ENCODE measurements at places on chromosomes 3 and 15. TPM values are rescaled to one million over a fixed set of nuclear protein-coding genes. Genes with fewer than 3 reads are reported as not detected.

GRCh38 chr15:48814286-48814685, 3.4 kb upstream of the CEP152 start:
- DNase-seq, result no peak

- DNase-seq, result no peak
These were observed 271.4 kb downstream of the TIGIT start for GRCh38 chr3:114565216-114565615.

DNA sequence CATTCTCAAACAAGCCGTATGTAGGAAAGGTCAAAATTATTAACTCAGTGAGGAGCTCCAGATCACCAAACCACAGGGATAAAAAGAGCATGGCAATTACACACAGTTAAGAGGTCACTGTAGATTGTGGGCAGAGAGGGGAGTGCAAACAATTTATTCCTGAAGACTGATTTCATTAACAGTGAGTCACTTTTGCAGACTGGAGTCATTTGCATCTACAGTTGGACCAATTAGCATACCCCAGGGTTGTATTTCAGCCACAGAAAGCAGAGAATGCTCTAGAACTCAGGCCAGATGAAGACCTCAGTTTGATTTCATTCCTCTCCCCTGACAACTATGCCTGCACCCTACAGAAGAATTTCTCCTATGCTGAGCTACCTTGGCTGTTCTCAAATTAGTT, 40.1 kb downstream of the SETMAR start:
- DNase-seq, result no peak

DNA sequence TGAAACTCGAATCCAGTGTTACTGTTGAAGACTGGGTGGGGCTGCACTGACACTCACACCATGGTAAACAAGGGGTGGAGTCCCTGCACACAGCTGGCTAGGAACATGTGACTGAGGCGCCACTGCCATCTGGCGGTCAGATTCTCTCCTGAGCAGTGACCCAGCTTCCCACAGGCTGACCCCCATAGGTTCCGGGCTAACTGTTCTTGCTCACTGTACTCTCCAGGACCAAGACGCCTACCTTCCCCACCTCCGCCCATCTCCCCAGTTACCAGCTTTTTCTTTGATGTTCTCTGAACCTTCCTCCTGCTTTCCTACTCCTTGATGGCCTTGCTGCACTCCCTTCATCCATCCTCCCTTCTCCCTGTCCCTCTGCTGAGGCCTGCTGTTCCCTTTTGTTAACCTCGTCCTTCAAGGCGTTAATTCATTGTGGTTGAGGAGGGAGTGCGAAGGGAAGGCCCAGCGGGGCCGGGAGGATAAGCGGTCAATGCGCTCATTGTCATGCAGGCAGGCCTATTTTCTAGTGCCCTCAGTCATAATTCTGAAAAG, 115.2 kb downstream of the ATP8B4 start:
- peak; percentile 87 for DNase-seq

DNA sequence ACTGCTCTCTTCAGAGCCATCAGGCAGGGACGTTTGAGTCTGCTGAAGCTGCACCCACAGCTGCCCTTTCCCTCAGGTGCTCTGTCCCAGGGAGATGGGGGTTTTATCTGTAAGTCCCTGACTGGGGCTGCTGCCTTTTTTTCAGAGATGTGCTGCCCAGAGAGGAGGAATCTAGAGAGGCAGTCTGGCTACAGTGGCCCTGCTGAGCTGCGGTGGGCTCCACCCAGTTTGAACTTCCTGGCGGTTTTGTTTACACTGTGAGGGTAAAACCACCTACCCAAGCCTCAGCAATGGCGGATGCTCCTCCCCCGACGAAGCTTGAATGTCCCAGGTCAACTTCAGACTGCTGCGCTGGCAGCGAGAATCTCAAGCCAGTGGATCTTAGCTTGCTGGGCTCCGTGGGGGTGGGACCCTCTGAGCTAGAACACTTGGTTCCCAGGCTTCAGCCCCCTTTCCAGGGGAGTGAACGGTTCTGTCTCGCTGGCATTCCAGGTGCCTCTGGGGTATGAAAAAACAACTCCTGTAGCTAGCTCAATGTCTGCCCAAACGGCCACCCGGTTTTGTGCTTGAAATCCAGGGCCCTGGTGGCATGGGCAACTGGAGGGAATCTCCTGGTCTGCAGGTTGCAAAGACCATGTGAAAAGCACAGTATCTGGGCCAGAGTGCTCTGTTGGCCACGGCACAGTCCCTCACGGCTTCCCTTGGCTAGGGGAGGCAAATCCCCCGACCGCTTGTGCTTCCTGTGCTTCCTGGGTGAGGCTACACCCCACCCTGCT, 21.1 kb upstream of the ST6GAL1 start:
- DNase-seq, result no peak

- no peak for DNase-seq
These were observed 60.1 kb upstream of the OSTN start for GRCh38 chr3:191138937-191139336.

GRCh38 chr3:37558580-37558979, 303.1 kb upstream of the CTDSPL start:
- DNase-seq, result no peak

DNA sequence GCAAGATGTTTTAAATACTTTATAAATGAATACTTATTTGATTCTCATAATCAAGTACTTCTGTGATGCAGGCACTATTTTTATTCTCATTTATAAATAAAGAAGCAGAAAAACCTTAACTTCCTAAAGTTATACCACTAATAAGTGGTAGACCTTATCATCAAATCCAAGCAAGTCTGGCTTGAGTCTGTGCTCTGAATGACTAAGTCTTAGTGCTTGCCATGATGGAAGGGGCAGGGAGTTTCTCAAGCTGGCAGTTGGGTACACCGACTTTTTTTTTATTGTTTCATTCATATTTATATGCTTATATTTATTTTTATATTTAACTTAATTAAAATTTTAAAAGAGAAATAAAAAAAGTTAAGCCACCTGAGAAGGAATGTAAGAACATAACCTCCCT, 23.6 kb downstream of the SLMAP start:
- DNase-seq, result no peak

DNA sequence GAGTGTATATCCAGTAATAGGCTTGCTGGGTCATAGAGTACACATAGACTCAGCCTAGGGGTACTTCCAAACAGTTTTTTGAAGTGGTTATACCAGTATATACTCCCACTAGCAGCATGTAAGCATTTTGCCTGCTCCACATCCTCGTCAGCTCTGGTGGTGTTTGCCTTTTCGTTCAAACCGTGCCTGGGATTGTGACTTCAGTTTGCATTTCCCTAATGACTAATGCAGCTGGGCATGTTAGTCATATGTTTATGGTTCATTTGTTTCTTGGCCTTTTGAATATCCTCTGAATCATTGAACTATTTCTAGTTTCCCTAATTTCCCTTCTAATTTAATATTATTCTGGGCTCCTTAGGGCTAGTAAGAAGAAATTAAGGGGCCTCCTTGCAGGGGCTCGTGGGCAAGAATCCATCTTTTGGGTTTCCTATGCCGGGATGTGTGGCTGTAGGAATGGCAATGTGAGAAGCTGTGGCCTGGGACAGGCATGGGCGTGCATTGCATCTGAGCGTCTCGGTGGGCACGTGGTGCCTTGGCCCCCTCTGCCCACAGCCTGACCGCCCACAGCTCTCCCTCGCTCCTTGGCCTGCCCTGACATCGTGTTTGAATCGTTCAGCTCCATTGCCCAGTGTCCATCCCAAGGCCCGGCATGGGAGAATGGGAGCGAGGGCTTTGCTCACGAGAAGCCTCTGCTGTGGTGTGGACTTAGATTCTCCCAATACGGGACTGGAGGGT, 26.4 kb downstream of the FAH start:
- no peak for DNase-seq

The TTBK2 gene
- total RNA-seq, result 10.1 TPM

DNA sequence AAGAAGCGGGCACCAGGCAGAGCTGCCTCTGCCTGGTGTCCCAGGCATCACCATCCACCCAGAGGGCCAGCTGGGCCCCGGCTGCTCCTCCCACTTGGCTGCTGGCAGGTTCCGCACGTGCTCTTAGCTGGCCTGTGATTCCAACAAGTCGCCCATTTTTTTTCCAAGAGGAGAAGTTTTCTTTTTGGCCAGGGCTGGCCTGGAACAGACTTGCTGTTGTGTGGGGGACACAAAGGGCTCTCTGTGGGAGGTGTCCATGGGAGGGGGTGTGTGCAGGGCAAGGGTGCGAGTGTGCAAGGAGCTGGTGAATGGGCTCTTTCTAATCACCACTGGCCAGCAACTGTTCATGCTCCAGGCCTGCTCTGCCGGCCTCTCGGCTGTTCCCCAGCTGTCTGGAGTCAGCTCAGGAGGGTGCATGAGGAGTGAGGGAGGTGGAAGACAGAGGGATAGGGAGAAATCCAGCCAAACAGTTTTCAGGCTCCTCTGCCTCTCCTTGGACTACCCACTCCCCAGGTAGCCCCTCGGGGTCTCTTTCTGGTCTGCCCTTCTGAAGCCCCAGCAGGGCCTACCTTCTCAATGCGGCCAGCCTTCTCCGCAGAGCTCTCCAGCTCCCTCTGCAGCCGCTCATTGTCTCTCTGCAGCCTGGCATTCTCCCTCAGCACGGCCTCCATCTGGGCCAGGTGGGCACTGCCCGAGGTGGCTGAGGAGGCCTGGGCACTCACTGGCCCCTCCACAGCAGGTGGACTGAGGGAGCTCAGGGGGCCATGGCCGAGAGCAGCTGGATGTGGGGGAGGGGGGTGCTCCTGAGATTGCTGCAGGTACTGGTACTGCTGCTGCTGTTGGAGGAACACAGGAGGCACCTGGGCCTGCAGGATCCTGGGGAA, 7.1 kb downstream of the AMOTL2 start:
- peak; percentile 14 for DNase-seq

- DNase-seq, result no peak
These were observed 13.0 kb upstream of the ALDH1A3 start for GRCh38 chr15:100866386-100867330.

- no peak for DNase-seq
These were observed at the start of gene PLCD1 for GRCh38 chr3:38029400-38030125. PLCD1 (minus strand) TSS chr3:38029642; CDS start chr3:38029539, 103 bp downstream.

DNA sequence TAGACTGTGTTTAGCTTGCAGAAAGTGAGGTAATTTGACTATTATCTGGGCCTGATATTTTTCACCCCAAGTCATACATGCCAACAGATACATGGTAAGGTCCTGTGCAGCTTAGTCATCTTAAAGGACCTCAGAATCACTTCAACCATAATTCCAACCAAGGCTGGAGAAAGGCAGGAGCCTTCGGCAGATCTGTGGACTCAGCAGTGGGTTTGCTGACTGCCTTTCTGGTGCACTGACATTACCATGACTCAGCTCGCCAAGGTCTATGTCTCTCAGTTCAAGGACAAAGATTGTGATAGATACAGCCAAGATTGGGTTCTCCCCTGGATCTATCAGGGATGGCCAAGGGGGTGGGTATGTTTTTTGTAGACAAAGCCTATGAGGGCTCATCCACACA, 32.7 kb downstream of the LYZL4 start:
- DNase-seq, result no peak

DNA sequence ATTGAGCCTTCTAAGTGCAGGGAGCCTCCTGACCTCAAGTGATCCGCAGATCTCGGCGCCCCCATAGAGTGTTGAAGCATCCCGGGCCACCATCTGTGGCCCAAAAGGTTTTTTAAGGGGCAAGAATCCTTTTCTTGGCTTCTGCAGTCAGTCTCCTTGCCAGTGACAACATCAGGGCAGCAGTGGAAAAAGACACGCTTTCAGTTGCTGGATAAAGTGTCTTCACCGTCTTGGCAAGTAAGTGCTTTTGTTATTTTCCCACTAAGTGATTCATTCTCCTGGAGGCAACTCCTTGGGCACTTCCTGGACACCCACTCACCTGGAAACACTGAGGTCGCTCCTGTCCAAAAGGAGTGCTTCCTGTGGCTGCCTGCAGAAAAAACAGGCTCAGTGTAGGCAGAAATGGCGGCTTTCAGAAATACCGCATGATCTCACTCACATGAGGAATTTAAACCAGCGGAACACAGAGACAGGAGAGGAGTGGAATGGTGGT, 71.7 kb upstream of the ABHD2 start:
- DNase-seq, result no peak

The CCR1 gene
- total RNA-seq, result 2.9 TPM

- peak; percentile 83 for DNase-seq
These were observed 461.4 kb downstream of the NSUN3 start for GRCh38 chr3:94524102-94524919.

The TRH gene
- not detected for total RNA-seq

The ARHGEF3 gene
- 14.8 TPM for total RNA-seq

Data from Caco-2 (cell line).